ENCODE measurements at places on chromosomes 3 and 15.

DNA sequence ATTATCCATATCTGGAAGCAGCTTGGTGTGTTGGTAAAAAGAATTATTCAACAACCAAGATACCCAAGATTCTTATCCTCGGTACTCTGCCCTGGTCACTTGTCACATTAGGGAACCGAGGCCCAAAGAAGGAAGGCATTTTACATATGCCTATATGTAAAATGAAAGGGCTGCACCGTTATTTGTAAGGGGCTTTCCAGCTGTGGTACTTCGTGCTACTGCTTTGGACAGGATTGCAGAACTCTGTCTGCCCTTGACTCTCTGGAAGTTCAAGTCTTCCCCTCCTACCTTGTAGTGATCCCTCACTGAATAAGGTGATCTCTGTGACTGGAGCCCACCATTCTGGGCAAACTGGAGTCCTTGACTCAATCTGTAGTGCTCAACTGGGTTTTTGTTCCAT, 198.9 kb upstream of the TOPAZ1 start:
- no peak for DNase-seq

DNA sequence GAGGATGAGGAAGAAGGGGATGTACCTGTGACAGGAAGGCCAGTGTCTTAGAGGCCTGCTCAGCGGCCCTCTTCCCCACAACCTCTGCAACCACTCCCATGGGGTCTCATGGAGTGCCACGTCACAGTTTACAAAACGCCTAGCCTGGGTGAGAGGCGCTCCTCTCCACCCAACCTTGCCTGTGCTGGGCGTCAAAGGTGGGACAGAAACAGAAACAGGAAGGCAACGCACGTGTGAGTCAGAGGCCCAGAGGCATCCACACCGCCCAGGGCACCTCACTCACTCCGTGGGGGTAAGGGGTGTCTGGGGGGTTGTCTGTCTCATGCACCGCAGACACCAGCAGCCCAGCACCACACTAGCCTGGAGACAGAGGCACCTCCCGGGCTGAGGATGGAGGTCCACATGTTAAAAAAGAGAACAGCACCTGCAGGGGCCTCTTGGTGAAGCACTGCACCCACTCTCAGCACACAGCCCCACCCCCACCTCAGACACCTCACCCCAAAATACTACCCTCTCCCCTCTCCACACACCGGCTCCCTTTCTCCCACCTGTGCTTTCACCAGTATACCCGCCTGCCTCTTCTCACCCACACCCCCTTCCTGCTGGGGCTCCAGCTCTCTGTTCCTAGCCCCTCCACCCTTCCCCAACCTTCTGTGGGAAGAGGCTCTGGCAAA, 4.7 kb upstream of the CALML4 start:
- DNase-seq, result no peak

DNA sequence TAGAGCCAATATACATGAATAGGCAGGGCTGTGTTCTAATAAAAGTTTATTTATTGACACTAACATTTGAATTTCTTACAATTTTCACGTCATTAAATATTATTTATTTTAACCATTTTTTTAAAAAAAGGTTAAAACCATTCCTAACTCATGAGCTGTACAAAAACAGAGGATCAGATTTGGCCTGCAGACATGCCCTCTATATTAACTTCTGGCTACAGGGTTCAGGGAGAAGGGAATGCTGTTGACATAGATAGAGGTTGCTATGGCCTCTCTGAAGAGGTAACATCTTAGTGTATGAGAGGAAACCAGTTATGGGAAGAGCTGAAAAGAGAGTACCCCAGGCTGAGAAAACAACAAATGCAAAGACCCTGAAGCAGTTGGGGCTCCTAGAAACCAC, 19.1 kb upstream of the RAP2B start:
- no peak for DNase-seq

GRCh38 chr15:62745621-62746225, 296.8 kb upstream of the TPM1 start:
- no peak for DNase-seq

GRCh38 chr15:83582381-83582780, 71.5 kb upstream of the ADAMTSL3 start:
- DNase-seq, result no peak

Measured in HT-29 (cell line).